GM18507 (cell line): ENCODE measurements at places on chromosomes 3 and 15.
A peak's percentile ranks its signal among the peaks of the same experiment; 100 is the strongest.

GRCh38 chr3:142929109-142929508, 34.4 kb downstream of the PAQR9 start:
- DNase-seq, result no peak

DNA sequence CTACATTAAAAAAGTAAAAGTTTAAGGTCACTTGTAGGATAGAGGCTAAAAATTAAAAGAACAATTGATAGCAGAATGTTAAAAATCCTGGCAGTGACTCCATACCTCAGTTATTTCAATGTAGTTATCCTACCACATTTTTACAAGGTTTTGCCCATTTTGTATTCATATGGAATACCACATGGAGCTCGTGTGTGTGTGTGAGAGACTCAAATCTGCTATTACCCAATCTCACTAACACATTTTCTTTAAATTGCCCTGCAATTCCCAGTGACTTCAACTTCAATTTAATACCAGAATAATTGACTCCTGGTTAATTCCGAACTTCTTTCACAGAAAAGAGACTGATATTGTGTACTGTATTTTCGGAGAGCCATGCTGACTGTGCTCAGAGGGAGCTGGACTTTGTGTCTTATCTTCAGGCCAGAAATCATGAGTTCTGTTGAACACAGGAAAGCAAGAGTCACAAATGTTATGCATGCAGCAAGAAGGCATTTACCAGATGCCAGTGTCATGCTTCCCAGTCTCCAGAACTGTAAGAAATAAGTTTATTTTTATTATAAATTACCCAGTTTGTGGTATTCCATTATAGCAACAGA, 529.0 kb upstream of the NECTIN3 start:
- no peak for DNase-seq

GRCh38 chr15:40282147-40282868, 556 bp downstream of the ANKRD63 start:
- DNase-seq, result peak; percentile 38

DNA sequence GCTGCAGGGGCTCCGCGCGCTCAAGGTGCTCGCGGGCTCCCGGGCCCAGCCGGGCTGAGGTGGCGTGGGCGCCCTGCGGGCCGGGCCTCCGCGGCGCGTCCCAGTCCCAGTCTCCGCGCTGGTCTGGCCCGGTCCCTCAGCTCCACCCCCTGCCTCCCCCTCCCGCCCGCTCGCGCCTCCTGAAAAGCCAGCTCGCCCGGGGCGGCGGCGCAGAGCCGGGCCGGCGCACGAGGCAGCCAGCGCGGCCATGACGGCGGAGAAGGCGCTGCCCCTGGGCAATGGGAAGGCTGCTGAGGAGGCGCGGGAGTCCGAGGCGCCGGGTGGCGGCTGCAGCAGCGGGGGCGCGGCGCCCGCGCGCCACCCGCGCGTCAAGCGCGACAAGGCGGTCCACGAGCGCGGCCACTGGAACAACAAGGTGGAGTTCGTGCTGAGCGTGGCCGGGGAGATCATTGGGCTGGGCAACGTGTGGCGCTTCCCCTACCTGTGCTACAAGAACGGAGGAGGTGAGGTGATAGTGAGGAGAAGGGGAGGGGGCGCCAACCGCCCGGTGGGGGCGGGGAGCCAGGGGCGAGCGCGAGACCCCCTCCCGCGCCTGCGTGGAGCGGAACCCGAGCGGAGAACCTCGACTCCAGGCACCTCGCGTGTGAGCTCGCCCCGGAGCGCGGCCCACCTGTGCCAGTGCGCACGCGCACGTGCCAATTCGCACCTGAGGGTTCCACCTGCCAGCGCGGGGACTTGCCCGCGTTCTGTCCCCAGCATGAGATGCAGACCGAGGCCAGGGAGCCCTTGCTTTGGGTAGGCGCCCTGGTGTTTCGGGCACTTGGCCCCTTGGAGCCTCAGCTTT, at the start of gene SLC6A11:
Gene SLC6A11, plus strand, starts transcription at position 210 of the 844 bp plus-strand sequence. Its CDS starts 38 bp downstream, at position 248.
- DNase-seq, result no peak

DNA sequence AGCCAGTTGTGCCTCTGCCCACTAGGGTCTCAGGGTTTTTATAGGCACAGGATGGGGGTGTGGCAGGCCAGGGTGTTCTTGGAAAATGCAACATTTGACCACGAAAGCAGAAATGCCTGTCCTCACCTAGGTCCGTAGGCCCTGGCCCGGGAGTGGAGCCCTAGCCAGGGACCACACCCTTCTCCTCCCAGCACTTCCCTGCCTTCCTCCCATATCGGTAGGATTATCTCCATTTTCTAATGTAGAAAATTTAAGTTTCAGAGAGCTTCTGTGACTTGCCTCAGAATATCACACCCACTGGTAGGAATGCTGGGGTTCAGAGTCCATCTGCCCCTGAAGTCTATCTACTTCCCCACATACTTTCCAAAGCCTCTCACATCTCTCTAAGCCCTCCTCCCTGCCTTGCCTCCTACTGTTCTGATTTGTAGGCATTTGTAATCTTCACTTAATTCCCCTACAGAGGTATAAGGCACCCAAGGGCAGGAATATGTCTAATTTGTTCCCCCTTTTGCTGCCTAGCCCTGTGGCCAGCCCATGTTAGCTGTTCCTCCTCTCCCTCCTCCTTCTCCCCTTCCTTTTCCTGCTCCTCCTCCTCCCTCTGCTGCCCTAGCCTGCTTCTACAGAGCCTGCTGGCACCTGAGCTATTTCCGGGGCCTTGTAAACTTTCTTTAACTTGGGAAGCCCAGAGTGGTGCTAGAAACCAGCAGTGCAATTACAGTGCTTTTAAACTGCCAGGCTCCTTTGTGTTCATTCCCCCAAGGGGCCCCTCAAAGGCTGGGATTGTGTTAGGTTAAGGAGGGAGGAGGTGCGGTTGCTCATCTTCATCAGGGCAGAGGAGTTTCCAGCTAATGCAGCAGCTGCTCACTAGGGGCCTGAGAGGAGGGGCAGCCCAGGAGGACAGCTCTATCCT, 71.1 kb downstream of the MRPL46 start:
- DNase-seq, result no peak

DNA sequence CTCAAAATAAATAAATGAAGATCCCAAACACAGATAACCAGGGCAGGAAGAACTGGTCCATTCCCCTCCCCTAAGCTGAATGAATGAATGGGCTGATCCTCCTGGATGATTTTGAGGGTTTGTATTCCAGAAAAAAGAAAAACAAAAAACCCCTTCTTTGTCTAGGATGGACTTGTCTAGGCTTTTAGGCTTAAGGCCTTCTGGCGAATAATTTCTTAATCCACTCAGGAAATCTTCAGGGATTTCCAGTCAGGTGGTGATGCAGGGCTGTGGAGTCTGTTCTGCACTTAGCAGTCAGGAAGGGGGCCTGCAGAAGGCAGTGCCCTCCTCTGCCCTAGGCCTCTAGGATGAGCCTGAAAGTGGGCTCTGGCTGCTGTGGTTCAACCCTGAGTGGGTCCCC, 52.1 kb downstream of the BDH1 start:
- DNase-seq, result no peak

DNA sequence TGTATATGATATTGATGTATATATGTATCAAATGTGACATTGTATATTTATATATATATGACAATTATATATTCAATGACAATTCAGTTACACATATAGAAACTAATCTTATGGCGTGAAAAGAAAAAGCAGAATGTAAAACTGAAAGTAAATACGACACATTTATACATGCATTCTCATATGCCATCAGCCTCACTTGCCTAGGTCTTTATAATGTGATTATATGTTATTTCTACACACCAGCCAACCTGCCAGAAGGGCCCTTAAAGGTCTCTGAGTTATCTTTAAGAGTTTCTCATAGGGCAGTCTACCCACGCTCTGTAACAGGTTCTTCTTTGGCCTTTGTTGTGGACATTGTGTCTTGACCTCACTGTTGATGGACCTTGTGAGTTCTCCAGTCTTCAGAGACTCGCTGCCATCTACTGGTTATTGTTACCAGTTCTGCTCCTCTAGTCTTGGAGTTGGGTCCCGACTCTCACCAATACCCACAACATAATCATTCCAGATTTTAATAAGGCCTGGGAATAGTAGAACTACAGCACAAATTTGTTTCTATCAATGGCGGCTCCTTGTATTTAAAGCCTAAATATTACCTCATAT, 371.5 kb upstream of the GOLIM4 start:
- DNase-seq, result no peak

GRCh38 chr15:98358971-98359370, 289.4 kb upstream of the IGF1R start:
- DNase-seq, result no peak

GRCh38 chr3:126880901-126881300, 102.0 kb upstream of the PLXNA1 start:
- DNase-seq, result no peak

- no peak for DNase-seq
Measured at GRCh38 chr15:71357321-71357732, 242.1 kb downstream of the THSD4 start.

GRCh38 chr15:41952013-41952563, 20.3 kb downstream of the EHD4 start:
- no peak for DNase-seq

- no peak for DNase-seq
Measured at GRCh38 chr3:174094669-174095068, 697.1 kb downstream of the NLGN1 start.

DNA sequence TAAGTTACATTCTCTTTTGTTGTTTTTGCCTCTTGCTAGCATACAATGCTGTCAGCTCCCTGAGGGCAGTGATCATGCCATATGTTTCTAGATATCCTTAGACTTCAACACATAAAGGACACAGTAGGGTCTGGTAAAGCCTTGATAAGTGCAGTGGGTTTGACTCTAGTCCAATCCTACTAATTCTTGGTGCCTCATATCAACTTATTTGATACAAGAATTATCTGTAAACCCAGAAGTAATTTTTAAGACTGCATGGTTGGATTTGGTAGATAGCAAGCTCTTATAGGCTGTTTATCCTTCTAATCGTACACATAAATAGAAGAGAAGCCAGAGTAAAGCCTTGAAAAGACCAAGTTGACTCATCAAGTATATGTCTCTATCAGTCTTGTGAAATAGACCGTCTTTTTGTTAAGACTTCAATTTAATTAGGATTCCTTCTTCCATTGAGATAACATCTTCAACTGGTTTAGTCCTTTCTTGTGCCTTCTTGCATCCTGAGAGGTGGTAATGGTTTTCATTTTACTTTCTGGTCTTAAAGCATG, 265.6 kb upstream of the CDIN1 start:
- no peak for DNase-seq

DNA sequence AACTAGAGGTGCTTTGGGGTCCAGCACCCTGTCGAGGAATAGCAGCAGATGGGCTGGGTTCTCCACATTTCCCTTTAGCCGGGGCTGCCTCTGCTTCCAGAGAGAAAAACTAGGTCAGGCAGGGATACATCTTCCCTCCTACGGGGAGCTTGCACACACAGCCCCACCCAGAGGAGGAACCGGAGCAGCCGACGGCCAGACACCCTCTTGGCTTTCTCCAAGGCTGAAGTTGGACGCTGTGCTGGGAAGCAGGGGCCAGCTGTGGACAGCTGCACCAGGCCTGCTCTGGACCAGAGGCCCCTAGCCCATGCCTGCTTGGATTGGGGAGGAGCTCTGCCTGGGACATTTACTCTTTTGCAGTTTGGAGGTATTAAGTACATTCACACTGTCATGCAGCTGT, 44.7 kb upstream of the NR2C2 start:
- no peak for DNase-seq

GRCh38 chr3:164095279-164095678, 983.0 kb downstream of the SI start:
- no peak for DNase-seq

- DNase-seq, result no peak
Measured at GRCh38 chr3:114899186-114899931, 247.7 kb downstream of the ZBTB20 start.

GRCh38 chr3:62143843-62144450, 229.4 kb downstream of the FEZF2 start:
- DNase-seq, result no peak

GRCh38 chr3:131658115-131658514, 155.3 kb upstream of the MRPL3 start:
- DNase-seq, result no peak

DNA sequence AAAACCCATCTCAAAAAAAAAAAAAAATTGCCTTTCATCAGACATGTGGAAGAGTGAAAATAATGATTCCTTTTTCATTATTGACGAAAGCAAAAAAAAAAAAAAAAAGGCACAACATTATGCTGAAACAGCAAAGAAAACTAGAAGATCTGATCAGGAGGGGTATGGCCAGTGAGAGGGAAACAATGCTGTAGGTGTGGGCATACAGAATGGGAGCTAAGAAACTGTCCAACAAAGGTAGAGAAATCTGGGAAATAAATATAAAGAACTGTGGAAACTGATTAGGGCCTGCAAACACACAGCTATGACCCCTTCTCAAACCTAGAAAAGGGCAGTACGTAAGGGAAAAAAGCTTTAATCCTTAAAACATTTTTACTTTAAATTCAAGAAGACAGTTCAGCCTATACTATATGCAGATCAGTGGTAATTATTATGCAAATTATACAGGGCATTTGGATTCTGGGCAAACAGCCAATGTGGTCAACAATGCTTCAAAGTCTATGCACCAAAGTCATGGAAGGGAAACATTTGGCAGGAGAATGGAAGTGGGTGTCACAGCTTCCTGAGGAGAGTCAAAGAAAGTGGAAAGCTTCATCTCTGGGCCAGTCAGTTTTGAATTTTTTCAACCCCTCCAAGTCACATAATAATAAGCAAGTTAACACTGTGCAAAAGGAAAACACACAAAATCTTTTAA, 68.3 kb upstream of the SLC12A8 start:
- no peak for DNase-seq

- DNase-seq, result no peak
Measured at GRCh38 chr15:85062560-85062959, 80.9 kb downstream of the PDE8A start.

DNA sequence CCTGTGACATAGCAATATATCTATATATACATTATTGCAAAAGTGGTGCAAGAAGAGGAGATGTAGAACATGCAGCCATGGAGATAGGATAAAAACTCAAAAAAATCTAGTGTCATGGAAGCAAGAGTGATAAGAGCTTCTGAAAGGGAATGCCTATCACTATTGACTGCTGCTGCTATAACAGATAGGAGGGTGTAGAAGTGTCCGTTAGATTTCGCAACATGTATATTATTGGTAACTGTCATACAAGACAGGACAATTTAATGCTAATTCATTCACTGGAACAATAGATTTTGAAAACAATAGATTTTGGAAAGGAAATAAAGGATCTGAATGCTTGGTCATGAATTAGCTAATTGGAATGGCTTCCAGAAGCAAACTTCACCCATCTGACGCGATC, 224.5 kb downstream of the ZNF385D start:
- no peak for DNase-seq

DNA sequence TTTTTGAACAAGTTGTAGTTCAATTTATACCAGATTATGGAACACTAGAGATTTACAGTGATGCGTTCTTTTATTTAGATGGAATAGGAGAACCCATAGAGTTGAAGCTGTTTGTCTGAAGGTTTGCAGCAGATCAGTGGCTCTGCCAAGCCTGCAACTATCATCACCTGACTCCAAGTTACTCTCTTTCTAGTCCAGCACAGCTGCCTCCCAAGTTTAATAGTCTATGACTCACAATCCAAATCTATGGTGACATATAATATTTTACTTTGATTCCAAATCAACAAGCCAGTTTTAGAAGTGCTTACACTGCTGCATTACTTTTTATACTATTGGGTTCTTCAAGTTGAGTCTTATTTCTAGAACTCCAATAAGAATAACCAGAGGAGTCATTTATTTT, 400.4 kb downstream of the LPP start:
- DNase-seq, result no peak
